Osteoblast (primary cell): ENCODE measurements at places on chromosomes 6 and 20.

GRCh38 chr6:69994251-69994650 is 127.9 kb downstream of the COL19A1 start:
- no peak for DNase-seq

GRCh38 chr6:125947615-125948014 is 9.0 kb upstream of the HINT3 start:
- DNase-seq, result peak; percentile 67

GRCh38 chr6:11056871-11057270 is 12.8 kb upstream of the ELOVL2 start:
- no peak for DNase-seq

GRCh38 chr20:36501367-36502006 is 39.8 kb upstream of the MYL9 start:
- DNase-seq, result no peak
